Right lung (tissue), 10 donors: ENCODE measurements at places on chromosomes 3 and 15. TPM values are rescaled to one million over a fixed set of nuclear protein-coding genes. Genes with fewer than 3 reads are reported as not detected.

Gene RBP2
- polyA plus RNA-seq = 0.51 TPM

Gene STXBP5L
- polyA plus RNA-seq = 0.20 TPM

- DNase-seq = no peak
Observed at GRCh38 chr15:80234883-80235282, 17.1 kb downstream of the CTXND1 start.

GRCh38 chr15:67300266-67301025 is 45.9 kb downstream of the IQCH start:
- DNase-seq = no peak

- DNase-seq = no peak
Observed at GRCh38 chr3:161854232-161854771, 357.7 kb downstream of the OTOL1 start.

GRCh38 chr3:58754074-58754473 is 87.5 kb upstream of the FAM3D start:
- no peak for DNase-seq

DNA sequence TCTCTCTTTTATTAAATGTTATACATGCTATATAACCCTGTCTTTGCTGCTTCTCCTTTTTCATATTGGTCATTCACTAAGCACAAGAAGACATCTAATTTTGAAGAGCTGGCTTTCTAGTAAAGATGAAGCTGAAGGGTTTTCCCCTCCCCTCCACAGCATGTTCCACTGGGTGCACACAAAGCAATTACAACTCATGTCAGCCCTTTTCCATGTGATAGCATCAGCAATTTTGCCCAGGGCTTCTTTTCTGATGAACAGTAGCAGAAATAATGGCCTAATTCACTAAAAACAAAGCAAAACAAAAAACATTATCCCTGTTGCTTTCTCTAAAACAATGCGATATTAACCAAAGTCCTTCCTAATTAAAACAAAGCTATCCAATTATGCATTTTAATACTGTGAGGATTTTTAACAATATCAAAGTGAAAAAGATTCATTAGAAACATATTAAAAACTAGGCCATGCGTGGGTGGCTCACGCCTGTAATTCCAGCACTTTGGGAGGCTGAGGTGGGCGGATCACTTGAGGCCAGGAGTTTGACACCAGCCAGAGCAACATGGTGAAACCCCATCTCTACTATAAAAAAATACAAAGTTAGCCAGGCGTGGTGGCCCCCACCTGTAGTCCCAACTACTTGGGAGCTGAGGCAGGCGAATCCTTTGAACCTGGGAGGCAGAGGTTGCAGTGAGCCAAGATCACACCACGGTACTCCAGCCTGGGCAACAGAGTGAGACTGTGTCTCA is 12.2 kb upstream of the PIK3R4 start:
- DNase-seq = no peak

DNA sequence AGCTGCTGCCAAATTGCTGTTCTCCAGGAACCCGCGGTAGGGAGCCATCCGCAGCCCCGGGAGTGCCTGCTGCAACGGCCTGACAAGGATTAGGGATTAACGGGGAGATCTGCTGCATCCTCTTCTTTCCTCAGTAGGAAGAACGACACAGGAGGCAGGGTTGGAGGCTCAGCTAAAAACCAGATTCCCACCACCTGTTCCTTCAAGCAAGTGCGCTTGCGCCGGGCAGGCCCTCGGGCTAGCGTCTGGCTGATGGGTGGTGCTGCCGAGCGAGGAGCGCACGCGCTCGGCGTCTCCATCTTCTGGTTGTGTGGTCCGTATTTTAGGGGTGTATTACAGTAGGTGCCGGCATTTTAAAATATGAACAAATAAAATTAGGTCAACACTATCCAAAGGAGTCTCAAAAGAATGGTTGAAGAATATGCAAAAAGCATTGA is 25.4 kb upstream of the SLC25A26 start:
- DNase-seq = peak; percentile 13

DNA sequence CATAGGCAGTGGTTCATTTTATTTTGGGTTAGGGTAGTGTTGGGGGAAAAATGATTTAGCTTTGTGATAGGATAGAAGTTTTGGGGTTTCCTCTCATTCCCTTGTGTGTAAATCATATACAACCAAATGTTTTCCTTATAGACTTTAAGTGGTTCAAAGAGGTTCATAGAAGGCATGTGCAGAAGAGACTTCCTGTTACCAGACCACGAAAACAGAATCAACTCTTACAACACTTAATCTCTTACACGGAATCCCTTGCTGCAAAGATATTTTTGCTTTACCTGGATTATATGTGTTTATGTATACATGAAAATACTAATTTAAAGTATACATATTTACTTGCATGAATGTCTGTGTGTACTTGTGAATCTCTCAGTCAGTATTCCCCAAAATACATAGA is 2.9 kb downstream of the TMOD2 start:
- no peak for DNase-seq
